ENCODE measurements at places on chromosomes 16 and 17.

DNA sequence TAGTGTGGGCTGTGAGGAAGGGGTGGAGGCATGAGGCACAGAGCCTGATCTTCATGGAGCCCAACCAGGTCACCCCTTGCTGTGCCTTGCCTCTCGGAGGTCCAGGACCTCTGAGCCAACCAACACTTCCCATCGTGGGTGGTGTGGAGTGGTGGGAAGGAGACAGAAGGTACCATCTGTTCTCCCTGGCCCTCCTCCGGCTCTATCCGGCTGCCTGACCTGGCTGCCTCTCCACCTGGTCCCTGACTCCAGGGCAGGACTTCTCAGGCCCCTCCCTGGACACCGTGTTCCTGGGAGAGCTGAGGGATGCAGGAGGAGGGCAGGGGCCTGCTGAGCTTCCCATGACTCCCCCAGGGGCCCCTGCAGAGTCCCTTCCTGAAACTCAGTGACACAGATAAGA lies 3.9 kb downstream of the PDK2 start:
- no peak for DNase-seq

DNA sequence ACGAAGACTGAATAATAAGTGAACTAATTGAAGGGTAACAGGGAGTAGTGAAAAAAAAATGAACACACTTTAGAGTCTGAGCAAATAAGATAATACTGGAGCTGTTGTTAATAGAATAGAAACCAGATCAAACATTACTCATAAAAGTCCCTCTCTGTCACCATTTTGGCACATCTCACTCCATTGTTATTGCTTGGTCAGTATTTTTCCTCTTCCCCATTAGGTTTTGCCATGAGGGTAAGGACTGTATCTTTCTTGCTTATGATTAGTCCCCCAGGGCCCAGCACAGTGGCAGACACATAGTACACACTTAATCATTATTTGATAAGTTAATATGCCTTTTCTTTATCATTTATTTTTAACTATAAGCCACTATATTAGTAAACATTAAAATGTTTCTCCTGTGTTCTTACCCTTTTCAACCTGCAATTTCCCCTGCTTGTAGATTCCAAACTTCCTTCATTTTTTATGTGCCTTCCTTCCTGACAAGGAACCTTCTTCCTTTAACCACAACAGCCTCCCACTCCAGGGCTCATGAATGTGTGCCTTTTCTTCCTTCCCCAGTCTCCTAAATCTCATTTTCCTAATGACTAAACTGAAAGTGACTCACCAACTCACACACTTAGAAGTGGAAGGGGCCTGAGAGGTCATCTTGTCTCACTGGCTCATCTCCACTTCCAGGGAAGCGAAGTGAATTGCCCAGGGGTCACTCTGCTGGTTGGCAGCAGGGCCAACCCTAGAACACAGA lies 88.2 kb upstream of the HAS3 start:
- DNase-seq = no peak

DNA sequence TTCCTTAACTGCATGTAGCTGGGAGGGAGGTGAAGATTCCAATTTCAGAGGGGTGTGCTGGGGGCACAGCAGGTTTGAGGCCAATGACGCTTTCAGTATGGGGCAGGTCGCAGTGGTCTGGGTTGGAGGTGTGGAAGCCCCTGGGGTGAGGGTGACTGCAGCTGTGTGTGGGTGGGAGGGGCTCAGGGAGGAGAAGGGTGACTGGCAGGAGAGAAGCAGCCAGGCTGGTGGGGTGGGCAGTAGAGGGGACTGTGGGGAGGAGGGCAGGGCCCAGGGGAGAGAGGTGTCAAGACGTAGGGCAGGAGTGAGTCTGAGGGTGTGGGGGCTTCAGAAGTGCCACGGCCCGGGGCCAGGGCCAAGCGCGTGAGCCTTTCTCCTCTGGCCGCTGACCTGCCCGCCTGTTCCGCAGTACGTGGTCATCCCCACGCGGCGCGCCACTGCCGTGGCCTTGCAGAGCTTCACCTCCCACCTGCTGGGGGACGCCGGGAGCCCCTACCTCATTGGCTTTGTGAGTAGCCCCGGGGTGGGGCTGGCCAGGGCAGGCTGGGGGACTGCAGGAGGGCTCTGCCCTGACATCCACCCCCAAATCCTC lies 19.4 kb downstream of the MYBBP1A start:
- no peak for DNase-seq

DNA sequence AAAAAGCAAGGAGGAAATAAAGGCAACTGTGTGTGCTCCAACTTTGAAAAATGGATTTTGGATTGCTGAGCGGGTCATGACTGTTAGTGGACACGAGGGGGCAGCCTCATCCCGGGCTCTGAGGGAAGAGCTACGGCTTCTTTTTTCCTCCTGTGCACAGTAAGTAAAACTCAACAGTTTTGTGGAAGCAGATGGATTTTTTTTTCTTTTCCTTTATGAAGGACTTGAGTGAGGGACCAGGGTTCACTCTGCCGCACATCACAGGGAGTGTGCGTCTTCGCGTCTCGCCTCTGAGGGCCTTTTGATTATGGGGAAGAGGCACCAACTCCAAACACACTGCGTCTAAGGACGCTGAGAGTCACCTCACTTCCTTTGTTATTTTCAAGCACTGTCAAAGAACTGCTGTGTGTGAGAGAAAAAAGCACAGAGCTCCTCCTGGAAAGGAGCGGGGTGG lies 80.3 kb upstream of the GOT2 start:
- no peak for DNase-seq

DNA sequence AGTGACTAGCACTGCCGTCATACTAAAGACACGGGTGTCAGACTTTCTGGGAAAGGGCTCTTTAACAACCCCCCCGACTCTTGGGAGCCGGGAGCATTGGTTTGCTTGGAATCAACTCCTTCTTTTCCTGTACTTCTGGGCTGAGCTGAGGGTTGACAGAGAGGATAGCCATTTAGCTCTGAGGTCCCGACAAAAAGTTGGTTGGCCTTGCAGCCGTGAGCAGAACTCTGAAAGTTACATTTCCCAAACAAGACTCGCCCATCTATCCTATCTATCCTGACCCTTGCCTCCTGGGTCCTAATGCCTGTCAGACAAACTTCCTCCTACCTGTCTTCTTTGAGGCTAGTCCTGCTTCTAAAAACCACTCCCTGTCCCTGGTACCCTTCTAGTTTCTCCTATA lies 460.8 kb upstream of the TOM1L1 start:
- no peak for DNase-seq

GRCh38 chr17:82237083-82237745 lies 8.4 kb downstream of the SLC16A3 start:
- DNase-seq = no peak

GRCh38 chr17:82217530-82218204 lies 5.0 kb upstream of the CCDC57 start:
- DNase-seq = no peak

DNA sequence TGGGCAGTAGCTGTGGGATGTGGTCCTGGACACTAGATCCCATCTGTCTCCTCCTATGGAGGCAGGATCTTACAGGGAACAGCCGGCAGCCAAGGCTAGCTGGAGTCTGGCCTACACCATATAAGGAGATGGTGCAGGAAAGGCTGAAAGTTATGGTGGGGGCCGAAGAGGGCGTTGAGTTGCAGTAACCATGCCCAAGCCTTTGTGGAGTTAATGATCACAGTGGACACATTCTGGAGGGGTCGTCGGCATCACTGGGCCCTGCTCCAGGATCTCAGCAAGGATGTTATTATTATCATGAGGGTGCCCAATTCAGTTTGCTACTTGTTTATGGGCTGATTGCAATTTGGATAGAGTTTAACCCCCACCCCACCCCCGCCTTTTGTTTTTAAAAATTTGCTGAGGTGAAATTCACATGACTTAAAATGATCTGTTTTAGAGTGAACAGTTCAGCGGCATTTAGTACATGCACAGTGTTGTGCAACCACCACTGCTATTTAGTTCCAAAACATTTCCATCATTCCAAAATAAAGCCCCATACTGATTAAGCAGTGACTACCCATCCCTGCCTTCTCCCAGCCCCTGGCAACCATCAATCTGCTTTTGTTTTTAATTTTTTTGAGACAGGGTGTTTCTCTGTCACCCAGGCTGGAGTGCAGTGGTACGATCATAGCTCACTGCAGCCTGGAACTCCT lies 184.3 kb upstream of the CACNG3 start:
- DNase-seq = no peak

- DNase-seq = no peak
Measured at GRCh38 chr17:58305626-58306025, 23.0 kb downstream of the TSPOAP1 start.

- DNase-seq = no peak
Measured at GRCh38 chr17:27778183-27778582, 22.1 kb downstream of the NOS2 start.

DNA sequence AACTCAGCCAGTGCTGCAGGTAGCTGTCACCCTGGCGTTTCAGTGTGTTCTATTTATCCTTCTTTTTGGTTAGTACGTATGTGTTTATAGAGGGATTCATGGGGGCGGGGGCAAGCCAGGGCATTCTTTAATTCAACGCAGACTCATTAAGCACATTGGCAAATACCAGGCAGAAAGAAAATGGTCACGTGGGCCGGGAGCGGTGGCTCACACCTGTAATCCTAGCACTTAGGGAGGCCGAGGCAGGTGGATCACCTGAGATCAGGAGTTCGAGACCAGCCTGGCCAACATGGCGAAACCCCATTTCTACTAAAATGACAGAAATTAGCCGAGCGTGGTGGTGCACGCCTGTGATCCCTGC lies 69.1 kb downstream of the HAPSTR1 start:
- no peak for DNase-seq

DNA sequence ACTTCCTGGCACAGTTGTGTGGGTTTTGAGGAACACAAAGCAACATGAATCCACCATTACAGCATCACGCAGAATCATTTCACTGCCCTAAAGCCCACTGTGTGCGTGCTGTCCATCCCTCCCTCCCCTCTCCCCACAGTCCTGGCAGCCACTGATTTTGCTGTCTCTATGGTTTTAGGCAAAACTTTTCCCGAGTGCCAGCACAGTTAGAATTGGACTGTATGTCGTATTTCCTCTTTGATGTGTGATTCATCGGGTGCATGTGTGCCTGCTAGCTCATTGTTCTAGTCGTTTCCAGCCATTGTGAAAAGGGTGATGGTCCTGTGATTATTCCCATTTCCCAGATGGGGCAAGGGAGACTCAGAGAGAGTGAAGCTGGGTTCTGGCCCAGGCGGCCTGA lies 12.7 kb downstream of the KLHL36 start:
- DNase-seq = no peak

DNA sequence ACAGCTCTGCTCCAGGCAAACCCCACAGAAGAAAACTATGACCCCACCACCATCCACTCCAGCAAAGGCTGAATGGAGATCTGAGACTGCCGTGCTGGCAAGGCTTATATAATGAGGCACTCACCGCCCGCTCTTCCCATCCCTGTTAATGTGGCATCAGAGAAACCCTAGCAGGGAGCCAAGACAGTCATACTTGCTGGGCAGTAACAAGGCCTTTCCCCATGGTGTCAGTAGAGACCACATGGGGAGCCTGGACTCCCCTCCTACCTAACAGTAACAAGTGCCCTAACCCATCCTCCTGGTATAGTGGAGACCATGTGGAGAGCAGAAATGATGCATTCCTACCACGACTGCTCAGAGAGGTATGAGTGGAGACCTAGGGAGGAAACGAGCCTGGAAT lies 235.2 kb downstream of the C16orf78 start:
- no peak for DNase-seq

DNA sequence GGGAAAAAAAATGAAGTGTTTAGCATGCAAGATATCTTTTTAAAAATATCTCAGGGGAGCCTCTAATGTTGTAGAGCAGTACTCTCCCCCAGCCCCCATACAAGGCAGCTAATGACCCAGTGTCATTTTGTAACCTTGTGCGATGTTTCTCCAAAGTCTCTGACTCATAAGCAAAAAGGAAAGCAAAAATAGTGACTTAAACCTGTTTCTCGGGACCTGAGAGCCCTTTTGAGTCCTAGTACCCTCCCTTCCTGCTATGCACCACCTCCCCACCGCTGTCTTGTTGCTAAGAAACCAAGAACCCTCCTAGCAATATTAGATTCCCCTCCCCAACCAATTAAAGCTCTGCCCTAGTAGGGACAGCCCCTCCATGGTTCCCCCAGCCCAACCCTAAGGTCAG lies 2.8 kb downstream of the MYCBPAP start:
- DNase-seq = no peak

DNA sequence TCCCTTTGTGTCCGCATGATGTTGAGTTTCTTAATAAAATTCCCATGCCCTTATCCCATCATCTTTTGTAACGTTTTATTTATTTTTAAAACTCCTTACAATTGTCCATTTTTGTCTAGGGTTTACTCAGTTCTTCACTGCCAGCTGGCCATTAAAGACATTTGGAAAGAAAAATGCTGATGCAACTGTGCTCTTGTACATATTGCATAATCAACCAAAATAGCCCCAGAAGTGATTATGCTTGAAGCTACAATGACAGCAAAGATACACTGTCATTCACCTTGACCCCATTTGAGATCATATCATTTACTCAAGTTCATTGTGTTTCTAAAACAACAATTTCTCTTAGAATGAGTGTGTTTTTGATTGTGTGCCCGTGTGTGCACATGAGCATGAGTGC lies 1074.6 kb upstream of the RBFOX1 start:
- peak; percentile 22 for DNase-seq

- DNase-seq = no peak
Measured at GRCh38 chr17:13587487-13588338, 14.0 kb downstream of the HS3ST3A1 start.

DNA sequence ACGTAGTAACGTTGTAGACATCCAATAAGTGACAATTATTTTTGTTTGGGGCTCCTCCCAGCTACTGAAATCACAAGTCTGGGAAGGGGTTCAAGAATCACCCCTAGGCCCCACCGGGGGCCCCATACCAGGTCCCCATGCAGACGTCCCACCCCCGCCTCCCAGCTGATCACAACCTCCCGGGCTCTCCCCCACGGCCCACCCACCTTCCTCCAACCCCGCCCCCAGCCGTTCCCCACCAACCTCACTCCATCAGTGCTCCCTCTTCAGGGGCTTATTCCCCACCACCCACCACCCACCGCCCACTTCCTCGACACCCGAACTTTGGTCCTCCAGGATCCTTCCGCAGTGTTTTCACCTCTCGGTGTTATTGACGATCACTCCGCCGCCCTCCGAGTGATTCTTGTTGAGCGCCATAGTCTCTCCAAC lies 240 bp downstream of the WBP2 start:
- DNase-seq = no peak

- DNase-seq = no peak
Measured at GRCh38 chr17:57550668-57551315, 194.3 kb downstream of the CCDC182 start.

DNA sequence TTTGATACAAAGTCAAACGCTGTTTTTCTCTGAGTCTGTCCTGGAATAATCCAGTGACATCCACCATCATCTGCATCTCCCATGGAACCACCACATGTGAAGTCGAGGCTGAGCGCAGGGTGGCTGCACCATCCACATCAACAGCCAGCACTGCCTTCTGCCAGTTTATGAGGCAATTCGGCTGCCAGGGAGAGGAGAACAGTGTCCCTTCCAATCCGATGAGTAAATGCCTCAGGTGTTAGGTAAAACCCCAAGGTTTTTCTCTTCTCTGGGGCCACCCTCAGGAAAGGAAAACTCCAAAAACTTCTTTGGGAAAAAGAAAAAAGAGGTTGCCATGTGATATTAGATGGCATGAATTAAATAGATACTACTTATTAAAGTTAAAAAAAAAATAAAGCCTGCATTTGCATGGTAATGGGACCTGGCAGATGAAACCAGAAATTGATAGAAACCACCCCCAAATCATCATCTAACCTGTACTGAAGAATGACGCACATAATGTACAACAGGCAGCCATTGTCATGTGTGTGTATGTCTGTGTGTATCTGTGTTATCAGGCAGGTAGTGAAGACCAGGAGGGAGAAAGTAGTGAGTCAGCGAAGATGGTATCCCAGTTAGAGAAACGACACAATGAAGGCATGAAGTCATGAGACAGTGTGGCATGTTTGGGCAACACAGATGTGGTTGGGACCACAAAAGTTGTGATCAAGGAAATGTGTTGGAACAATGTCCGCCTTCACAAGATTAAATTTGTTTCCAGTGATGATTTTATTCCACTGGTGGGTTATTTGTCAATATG lies 478.7 kb downstream of the CDH13 start:
- DNase-seq = no peak

All from caudate nucleus (tissue), 63 donors.